Effector CD8-positive, alpha-beta T cell (primary cell): ENCODE measurements at places on chromosomes 6 and 20.

DNA sequence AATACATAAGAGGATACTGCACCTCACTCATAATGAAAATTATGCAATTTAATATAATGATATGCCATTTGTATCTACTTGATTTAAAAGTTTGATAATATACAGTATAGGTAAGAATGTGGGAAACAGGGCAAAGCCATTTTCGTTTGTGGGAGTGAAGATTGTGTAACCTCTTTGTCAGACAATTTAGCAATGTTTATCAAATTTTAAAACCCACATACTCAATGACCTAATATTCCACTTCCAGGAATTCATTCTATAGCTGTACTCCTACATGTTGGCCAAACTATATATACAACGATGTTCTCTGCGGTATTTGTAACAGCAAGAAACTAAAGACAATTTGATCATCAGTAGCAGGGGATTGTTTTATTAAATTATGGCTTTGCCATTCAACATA is 17.8 kb upstream of the FKBP5 start:
- no peak for DNase-seq

- DNase-seq = no peak
These were observed 350.4 kb downstream of the BCKDHB start for GRCh38 chr6:80456724-80457438.

DNA sequence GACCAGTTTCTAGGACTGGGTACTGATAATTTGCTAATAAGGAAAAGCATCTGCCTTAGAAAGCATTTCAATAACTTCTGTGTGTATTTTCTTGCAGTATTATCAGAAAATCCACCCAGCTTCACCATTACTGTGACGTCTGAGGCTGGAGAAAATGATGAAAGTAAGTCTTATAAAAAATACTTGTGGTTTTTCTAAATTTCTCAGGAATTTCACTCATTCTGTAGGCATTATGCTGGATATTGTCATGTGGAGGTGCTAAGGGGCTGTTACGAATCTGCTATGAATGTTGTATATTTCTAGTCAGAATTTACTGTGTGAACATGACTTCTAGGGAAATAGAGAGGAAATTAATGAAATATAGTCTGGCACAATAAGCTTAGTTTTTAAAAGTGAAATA is 8.9 kb downstream of the RWDD1 start:
- no peak for DNase-seq

- DNase-seq = no peak
These were observed 282.8 kb downstream of the ALDH8A1 start for GRCh38 chr6:134667111-134667510.

GRCh38 chr6:37653933-37654565 is 43.6 kb downstream of the MDGA1 start:
- peak; percentile 2 for DNase-seq

- no peak for DNase-seq
These were observed 128.9 kb downstream of the BACH2 start for GRCh38 chr6:90167514-90168379.

GRCh38 chr20:62321521-62321948 is 18.7 kb downstream of the ADRM1 start:
- no peak for DNase-seq

- peak; percentile 7 for DNase-seq
These were observed at the start of gene ENPP1 for GRCh38 chr6:131807644-131808459. TSS of gene ENPP1 (plus strand) at chr6:131808020. CDS start at chr6:131808036, 16 bp downstream.

DNA sequence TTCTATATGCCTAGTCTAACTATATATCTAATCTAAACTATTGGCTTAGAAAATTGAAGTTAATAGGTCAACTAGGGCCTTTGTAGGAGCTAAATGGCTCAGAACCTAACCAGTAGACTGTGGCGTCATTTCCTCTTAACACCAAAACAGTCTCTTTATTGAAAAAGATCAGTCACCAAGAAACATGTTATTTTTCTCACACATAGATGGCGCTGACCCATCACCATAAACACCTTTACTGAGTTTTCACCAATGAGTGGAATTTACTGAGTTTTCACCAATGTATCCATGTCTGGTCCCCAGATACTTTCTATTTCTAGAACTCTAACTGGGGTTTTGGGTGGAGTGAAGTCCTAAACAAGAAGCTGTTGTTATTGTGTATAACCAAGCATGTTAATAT is 636.0 kb downstream of the BCKDHB start:
- DNase-seq = no peak

DNA sequence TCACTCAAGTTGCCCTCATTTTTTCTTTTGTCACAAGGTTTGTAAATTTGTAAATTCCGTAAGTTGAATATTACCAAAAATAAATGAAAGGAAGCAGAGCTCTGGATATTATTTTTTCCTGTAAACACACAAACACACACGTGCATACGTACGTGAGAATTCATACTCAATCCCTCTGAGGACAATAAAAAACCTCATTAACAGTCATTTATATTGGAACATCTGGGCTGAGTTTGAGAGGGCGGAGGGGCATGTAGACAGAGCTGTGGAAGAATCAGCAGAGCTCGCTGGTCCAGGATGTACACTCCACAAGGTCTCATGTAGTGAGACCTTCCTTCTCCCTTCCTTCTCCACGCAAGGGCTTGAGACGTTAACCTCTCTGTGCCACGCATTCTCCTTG is 24.2 kb upstream of the DOK5 start:
- no peak for DNase-seq

DNA sequence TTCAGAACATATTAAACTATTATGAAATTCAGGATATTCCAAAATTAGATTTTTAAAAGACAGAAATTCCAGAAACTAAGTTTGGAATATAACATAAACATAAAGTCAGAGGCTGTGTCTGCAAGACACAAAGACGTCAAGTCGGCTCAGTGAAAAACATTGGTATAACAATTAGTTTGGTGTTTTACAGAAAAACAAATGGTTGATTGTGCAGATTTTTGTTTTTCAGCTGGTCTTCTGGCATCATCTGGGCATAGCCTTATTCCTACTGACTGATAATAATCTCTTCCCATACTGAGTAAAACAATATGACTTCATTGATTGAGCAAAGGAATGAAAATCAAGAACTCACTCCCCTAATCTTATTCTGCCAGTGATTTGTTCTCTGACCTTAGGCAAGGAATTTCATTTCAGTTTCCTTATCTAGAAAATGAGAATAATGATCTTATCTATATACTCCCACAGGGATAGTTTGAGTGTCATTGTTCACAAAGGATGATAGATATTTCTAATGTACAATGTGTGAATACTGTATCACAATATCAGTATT is 84.3 kb downstream of the FRK start:
- DNase-seq = no peak

GRCh38 chr6:47922391-47922790 is 140.6 kb downstream of the OPN5 start:
- DNase-seq = no peak

- DNase-seq = no peak
These were observed 1.4 kb upstream of the HIVEP1 start for GRCh38 chr6:12010635-12011275.

- DNase-seq = no peak
These were observed 837.1 kb downstream of the EPHA7 start for GRCh38 chr6:92582211-92582610.

- DNase-seq = no peak
These were observed 87.4 kb downstream of the NOL4L start for GRCh38 chr20:32497589-32498224.

DNA sequence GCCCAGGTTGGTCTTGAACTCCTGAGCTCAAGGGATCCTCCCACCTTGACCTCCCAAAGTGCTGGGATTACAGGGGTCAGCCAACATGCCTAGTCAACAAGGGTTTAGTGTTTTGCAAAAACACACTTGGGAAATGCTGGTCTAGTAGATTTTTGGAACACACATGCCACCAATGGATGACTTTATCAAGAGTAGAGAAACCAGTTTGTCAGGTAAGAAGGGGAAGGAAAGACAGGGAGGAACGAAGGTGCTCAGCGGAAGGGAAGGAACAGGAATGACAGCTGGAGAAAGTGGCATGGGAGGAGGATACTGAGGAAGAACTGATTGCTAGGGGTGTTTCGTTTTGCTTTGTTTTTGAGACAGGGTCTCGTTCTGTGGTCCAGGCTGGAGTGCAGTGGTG is 15.6 kb upstream of the SEC63 start:
- no peak for DNase-seq

DNA sequence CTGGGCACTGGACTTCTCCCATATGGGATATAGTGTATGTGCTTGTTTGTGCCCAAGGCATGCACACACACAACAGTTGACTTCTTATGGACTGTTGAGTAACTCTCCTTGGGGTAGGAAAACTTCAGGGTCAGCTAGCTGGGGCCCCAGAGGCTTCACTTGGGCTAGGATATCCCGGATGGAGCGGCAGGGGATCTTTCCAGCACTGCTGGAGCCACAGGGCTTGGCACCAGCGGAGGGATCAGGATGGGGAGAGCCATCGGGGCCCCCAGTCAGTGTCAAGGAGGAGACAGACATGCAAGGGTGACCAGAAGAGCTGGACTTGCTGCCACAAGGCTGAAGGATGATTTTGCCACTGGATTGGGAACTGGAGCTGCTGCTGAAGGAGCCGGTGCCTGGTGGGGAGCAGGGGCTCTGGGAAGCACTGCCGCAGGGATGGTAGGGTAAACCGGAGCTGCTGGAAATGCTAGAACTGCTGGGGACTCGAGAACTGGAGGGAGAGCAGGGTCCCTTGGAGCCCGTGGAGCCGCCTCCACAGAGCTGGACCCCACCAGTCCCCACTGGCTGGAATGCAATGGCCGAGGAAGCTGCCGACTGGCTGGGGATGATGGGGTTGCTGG is 1.5 kb downstream of the PSORS1C1 start:
- DNase-seq = no peak

DNA sequence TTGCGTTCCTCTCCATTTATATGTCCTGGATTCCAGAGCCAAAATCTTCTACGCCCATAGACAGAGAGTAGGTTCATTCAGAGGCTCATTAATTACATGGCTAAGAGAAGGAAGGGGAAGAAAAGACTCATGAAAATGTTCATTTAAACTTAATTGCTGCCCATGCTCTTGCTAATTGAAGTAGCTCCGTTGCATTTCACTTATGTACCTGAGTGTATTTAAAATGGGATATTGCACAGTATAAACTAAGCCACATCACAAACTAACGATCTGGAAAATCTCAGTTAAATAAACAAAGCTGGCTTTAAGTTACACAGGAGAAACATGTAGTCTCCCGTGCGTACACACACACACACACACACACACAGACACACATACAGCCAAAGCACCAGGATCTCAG is 269.2 kb downstream of the CDC5L start:
- no peak for DNase-seq

DNA sequence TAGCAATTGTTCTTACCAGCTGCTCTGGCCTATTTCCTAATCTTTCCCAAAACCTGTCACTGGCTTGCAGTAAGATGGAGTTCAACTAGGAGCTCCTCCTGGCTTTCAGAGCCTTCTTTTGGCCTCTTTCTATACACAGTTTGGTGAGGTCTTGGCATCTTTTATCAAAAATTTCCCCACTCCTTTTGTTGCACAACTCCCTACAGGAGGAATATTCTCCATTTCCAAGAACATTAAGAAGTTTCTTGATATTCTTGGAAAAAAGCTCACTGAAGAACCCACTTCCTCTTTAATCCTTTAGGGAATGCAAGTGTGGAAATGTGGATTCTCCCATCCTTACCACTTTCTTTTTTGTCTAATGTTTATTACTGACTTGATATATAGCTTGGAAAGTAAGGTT is 171.3 kb upstream of the KCNK16 start:
- no peak for DNase-seq

- no peak for DNase-seq
These were observed 215.6 kb upstream of the HEY2 start for GRCh38 chr6:125533710-125534397.

GRCh38 chr6:79628466-79629288 is 2.5 kb upstream of the SH3BGRL2 start:
- no peak for DNase-seq

DNA sequence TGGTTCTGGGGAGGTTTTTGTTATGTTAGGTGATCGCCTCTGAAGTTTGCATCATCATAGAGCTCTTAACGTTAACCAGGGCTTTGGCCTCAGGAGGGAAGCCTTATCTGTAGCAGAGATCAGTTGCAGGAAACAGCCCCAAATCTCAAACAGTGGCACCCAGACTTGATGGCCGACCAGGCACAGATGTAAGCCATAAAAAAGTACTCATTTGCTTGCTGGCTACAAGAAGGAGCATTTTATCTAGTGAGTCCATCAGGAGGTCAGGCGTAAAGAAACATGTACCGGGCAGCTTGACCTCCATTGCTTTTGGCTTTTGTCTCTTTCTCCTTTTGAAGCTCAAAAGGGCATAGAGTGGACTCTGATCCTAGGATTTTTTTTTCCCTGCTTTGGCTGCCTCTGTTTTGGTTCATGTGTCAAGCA is 122.3 kb downstream of the CCDC170 start:
- DNase-seq = no peak

DNA sequence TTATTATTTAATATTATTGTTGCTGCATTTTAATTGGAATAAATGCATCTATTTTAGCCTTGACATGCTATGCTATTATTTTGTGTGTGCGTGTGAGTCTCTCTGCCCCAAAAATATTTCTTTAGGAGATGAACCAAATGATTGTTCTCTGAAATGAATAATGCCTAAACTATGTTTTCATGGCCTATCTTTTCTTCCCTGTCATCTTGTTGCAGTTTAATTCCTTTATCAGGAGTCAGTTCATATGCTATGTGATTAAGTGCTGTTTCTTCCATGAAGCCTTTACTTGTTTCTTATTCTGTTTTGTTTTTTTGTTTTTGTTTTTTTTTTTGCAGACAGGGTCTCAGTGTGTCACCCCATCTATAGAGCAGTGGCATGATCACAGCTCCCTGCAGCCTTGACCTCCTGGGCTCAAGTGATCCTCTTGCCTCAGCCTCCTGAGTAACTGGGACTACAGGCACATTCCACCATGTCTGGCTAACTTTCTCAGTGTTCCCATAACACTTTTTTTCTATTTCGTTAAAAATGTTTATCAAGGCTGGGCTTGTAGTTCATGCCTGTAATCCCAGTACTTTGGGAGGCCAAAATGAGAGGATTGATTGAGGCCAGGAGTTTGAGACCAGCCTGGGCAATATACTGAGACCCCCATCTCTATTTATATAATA is 25.7 kb downstream of the TPX2 start:
- no peak for DNase-seq

- DNase-seq = no peak
These were observed 15.4 kb downstream of the SOD2 start for GRCh38 chr6:159677506-159678165.

GRCh38 chr6:168313431-168314011 is 6.1 kb downstream of the DACT2 start:
- DNase-seq = no peak

GRCh38 chr20:44800391-44801046 is 9.8 kb downstream of the RIMS4 start:
- no peak for DNase-seq

GRCh38 chr6:119240257-119241110 is 109.1 kb downstream of the MAN1A1 start:
- no peak for DNase-seq

DNA sequence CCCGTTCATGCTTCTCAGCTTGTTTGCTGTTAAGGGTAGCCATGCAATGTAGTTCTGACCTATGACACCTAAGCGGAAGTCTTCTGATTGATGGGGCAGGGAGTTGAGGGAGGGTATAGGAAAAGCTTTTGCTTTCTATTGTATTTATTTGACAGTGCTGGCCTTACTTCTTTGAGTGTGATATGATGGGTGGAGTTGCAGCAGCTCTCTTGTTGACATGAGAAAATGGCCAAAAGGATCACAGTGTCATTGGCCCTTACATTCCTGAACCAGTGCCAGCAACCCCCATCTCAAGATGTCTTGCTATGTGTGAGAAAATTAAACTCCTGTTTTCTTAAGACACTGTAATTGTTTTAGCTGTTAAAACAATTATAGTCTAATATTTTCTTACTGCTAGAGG is 117.5 kb downstream of the SAMD5 start:
- DNase-seq = no peak

GRCh38 chr6:168088161-168089053 is 9.4 kb upstream of the FRMD1 start:
- no peak for DNase-seq
